Stimulated activated CD8-positive, alpha-beta memory T cell treated with anti-CD3 and anti-CD28 coated beads, Interleukin-4, amount 100 ng/mL, for 1 hour (primary cell): ENCODE measurements at places on chromosomes 11 and 22.

GRCh38 chr11:134976551-134976950, 564.5 kb upstream of the B3GAT1 start:
- DNase-seq: no peak

GRCh38 chr22:34111210-34111824, 191.0 kb upstream of the LARGE1 start:
- DNase-seq: no peak

GRCh38 chr11:62208785-62209144, 292 bp downstream of the SCGB2A1 start:
- no peak for DNase-seq

- no peak for DNase-seq
These were observed 17.0 kb upstream of the TMEM218 start for GRCh38 chr11:125128450-125128849.

DNA sequence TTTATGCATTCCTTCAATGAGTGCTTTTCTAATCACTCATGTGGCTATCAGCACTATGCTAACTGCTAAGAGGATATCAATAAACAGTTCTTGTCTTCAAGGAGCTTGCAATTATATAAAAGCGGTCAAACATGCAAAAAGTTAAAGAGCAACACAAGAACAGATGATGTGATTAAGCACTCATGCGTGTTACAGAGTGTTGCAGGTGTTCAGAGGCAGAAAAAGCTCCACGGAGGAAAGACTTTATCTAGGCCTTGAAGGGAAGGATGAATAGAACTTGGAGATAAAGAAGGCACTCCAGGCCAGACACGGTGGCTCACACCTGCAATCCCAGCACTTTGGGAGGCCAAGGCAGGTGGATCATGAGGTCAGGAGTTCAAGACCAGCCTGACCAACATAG, 13.6 kb downstream of the CD3E start:
- DNase-seq: no peak

- DNase-seq: no peak
These were observed 19.7 kb downstream of the ZBED4 start for GRCh38 chr22:49873228-49873940.

- no peak for DNase-seq
These were observed 10.7 kb downstream of the XNDC1N start for GRCh38 chr11:71917646-71918140.

GRCh38 chr22:50160947-50161346, 9.6 kb upstream of the PANX2 start:
- no peak for DNase-seq
